ENCODE measurements at places on chromosomes 7 and 10.

- DNase-seq: no peak
Observed at GRCh38 chr7:5494320-5494682, 70.7 kb upstream of the TNRC18 start.

GRCh38 chr7:84729284-84729683, 457.6 kb downstream of the SEMA3D start:
- no peak for DNase-seq

GRCh38 chr10:37855636-37856035, 1.8 kb downstream of the ZNF248 start:
- no peak for DNase-seq

DNA sequence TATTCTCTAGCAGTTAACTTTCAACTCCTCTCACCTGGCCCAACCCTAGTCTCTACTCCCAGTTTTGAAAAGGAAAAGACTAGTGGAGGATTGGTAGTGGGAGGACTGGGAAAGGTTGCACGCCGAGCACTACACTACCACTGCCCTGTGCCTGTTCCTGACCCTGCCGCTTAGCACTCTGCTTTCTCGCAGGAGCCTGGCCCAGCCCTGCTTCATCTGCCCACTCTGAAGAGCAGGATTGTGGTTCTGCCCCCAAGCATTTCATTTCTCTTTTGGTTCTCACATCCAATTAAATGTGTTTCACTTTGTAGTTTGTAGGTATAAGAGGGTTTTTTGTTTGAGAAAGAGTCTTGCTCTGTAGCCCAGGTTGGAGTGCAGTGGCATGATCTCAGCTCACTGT, 31.5 kb upstream of the RBM20 start:
- DNase-seq: no peak

- no peak for DNase-seq
Observed at GRCh38 chr10:133159611-133159949, 439 bp upstream of the KNDC1 start.

DNA sequence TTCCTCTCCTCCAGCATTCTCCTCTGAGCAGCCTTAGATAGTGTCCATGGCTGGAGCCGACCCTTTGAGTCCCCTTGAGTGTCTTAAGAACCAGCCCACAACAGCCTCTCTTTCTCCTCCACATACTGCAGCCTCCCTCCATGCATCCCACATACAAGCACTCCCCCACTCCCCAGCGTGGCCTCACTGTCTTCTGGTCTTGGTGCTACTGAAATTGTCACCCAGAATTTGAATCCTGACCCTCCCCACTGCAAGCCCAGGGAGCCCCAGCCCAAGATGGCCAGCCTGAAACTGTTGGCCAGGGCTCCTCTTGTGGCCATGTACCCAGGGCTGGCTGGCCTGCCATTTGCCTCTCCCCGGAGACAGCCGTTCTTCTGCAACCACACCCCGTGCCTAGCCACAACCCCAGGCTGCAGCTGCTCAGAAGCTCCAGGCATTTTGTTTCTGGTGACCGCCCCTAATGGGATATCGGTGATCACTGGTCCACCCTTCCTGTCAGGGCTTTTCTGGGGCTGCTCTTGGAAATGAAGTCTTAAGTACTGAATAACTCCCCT, 18.8 kb upstream of the SH2D4B start:
- DNase-seq: no peak

- no peak for DNase-seq
Observed at GRCh38 chr10:97796651-97797050, 24.9 kb upstream of the SFRP5 start.

DNA sequence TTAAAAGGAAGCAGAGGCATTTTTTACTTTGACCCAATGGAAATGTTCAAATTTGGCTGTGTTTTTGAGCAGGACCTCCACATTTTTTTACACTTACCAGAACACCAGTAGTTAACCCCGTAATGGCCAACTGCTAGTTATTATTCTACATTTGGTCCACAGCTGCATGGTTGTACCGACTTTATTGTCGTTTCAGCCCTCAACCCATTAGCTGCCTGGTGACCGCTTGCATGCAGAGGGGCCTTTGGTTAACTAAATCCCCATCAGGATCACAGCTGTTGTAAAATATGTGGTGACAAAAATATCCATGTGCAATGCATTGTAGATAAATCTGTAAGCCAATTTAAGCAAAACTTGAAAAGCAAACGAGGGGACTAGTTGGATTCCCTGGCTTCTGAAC, 342.2 kb upstream of the MEOX2 start:
- DNase-seq: no peak

DNA sequence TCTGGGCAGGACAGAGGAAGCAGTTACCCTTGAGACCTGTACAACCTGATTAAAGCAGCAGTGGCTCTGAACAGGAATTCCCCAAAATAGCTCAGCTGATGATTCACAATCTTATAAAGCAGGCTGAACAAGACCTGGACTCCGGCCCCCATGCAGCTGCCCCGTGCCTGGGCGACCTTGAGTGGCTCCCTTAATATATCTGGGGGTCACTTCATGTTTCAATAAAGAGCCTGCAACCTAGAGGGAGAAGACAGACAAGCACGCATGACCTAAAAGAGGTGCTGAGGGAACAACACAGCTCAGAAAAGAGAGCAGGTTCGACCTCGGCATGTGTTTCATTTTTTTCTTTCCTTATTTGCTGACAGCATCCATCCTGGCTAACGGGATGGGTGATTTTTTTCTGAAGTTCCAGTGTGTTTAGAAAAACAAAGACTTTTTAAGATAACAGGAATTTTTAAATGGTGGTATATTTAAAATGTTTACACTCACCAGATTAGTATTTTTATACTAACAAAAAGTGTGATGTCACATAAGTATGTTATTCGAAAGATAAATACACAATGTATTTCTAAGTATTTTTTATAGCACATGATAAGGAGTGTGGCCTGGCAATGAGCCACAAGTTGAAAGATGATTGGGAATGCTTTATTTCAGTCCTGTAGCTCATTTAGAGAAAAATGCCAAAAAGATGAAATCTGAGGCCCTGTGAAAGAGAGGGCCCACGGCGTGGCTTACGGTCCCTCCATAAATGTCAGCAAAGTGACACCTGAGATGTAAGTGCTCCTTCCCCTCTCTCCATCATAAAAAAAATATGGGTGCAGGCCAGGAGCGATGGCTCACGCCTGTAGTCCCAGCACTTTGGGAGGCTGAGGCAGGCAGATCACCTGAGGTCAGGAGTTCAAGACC, 161.3 kb downstream of the SLIT1 start:
- DNase-seq: peak; percentile 26

All from NB4 (cell line).